ENCODE measurements at places on chromosomes 5 and 9. TPM values are rescaled to one million over a fixed set of nuclear protein-coding genes. Genes with fewer than 3 reads are reported as not detected.

Gene PCDHB12
- total RNA-seq = 11.8 TPM

Gene LIFR
- total RNA-seq = 145 TPM

Gene LCN1
- total RNA-seq = not detected

Gene CD274
- total RNA-seq = 2.8 TPM

Gene PCDHGB4
- total RNA-seq = 12.0 TPM

DNA sequence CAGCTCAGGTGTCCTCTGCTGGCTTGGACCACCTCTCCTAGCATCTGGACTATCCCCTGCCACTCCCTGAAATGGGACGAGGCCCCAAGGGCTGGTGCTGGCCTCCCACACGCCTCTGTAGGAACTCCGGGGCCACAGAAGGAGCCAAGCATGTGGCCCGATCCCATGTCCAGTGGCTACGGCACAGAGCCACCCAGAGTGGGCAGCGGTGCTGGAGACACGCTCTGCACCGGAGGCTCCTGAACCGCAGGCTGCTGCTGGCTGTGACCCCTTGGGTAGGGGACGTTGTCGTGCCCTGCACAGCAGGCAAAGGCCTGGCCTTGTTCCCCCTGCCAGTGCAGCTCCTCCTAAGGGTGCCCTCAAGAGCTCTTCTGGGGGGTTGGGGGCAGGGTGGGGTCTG, 6.4 kb upstream of the CARD9 start:
- no peak for DNase-seq

GRCh38 chr9:16526380-16526779, 344.1 kb downstream of the BNC2 start:
- DNase-seq = no peak
